ENCODE measurements at places on chromosomes 11 and 22. TPM values are rescaled to one million over a fixed set of nuclear protein-coding genes. Genes with fewer than 3 reads are reported as not detected.

OR52I1 gene
- 0.27 TPM for total RNA-seq

DNA sequence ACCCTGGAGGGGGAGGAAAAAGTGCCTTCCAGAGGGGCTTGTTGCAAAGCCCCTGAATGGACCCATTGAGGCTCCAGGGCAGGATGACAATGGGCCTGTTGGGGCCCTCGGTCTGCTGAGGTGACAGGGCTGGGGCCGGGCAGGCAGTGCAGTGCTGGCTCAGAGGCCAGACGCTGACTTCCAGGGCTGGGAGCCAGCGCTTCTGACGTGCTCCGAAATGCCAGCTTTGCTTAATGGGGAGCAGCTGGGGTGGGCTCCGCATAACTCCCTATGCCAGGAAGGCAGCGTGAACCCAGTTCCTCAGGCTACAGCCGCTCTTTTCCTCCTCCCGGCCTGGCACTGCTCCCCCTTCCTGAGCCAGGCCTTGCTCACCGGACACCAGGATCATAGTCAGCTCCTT lies 17.7 kb downstream of the NAV2 start:
- H3K27ac ChIP-seq, result no peak overlapping the region
- no peak for DNase-seq
- peaks cover 4% of the 10 kb centered on the region for H3K36me3 ChIP-seq
- no peak overlapping the region for H3K4me3 ChIP-seq
- peaks cover 7% of the 10 kb centered on the region for H3K27me3 ChIP-seq

MRGPRX3 gene
- not detected for total RNA-seq

UPK3A gene
- total RNA-seq, result not detected

GRCh38 chr22:27099946-27100722 lies 442.7 kb downstream of the MIAT start:
- no peak overlapping the region for H3K27ac ChIP-seq
- no peak for DNase-seq
- no peaks in the 10 kb centered on the region for H3K36me3 ChIP-seq
- no peak overlapping the region for H3K4me3 ChIP-seq
- peaks cover 3% of the 10 kb centered on the region for H3K4me1 ChIP-seq
- peaks cover 24% of the 10 kb centered on the region for H3K27me3 ChIP-seq

CDC45 gene
- total RNA-seq, result 3.5 TPM

- H3K4me1 ChIP-seq, result peaks cover 9% of the 10 kb centered on the region
- peak overlapping the region; percentile 7 for H3K4me3 ChIP-seq
- peak; percentile 51 for DNase-seq
- H3K36me3 ChIP-seq, result no peaks in the 10 kb centered on the region
- peaks cover under 1% of the 10 kb centered on the region for H3K27me3 ChIP-seq
Measured at GRCh38 chr22:36439481-36440271, 41.8 kb downstream of the TXN2 start.

Measured in glutamatergic neuron (in vitro differentiated cells).